Activated CD8-positive, alpha-beta T cell treated with anti-CD3 and anti-CD28 coated beads, Interleukin-2, amount 10 ng/mL, durations not matched to agents 7 days and 5 days (primary cell): ENCODE measurements at places on chromosomes 7 and 10. TPM values are rescaled to one million over a fixed set of nuclear protein-coding genes. Genes with fewer than 3 reads are reported as not detected.

The ANKRD2 gene
- total RNA-seq = 0.26 TPM

The HTRA1 gene
- total RNA-seq = not detected

The CPA2 gene
- total RNA-seq = not detected

The UNCX gene
- not detected for total RNA-seq

The IDI2 gene
- not detected for total RNA-seq

The PIP gene
- total RNA-seq = not detected

The EIF3A gene
- 126 TPM for total RNA-seq

The GARIN1A gene
- 0.60 TPM for total RNA-seq

The CCL26 gene
- not detected for total RNA-seq

The TMEM178B gene
- 0.05 TPM for total RNA-seq

The NODAL gene
- total RNA-seq = not detected

The PRKCQ gene
- 60.1 TPM for total RNA-seq

The TAS2R5 gene
- total RNA-seq = 0.63 TPM

The GFRA1 gene
- total RNA-seq = not detected

The RAB11FIP2 gene
- 15.3 TPM for total RNA-seq

The FFAR4 gene
- total RNA-seq = not detected

The HGF gene
- total RNA-seq = not detected

The VPS37D gene
- total RNA-seq = 0.26 TPM

The KDM7A gene
- 3.9 TPM for total RNA-seq

GRCh38 chr7:67992287-67992686, 995.7 kb downstream of the TYW1 start:
- H3K4me1 ChIP-seq = no peaks in the 10 kb centered on the region
- DNase-seq = no peak
- H3K27ac ChIP-seq = no peak overlapping the region
- peaks cover 1% of the 10 kb centered on the region for H3K36me3 ChIP-seq
- H3K4me3 ChIP-seq = no peak overlapping the region

- H3K4me1 ChIP-seq = peaks cover 12% of the 10 kb centered on the region
- no peak overlapping the region for H3K4me3 ChIP-seq
- peaks cover 5% of the 10 kb centered on the region for H3K27me3 ChIP-seq
- no peak for DNase-seq
These were observed 238.5 kb downstream of the ZMYND11 start for GRCh38 chr10:373526-374309.

- DNase-seq = no peak
- H3K4me3 ChIP-seq = no peak overlapping the region
- H3K36me3 ChIP-seq = peaks cover 52% of the 10 kb centered on the region
- peaks cover 21% of the 10 kb centered on the region for H3K27me3 ChIP-seq
- peak overlapping the region; percentile 81 for H3K27ac ChIP-seq
These were observed 65.8 kb downstream of the ENTPD1 start for GRCh38 chr10:95821720-95822119.

DNA sequence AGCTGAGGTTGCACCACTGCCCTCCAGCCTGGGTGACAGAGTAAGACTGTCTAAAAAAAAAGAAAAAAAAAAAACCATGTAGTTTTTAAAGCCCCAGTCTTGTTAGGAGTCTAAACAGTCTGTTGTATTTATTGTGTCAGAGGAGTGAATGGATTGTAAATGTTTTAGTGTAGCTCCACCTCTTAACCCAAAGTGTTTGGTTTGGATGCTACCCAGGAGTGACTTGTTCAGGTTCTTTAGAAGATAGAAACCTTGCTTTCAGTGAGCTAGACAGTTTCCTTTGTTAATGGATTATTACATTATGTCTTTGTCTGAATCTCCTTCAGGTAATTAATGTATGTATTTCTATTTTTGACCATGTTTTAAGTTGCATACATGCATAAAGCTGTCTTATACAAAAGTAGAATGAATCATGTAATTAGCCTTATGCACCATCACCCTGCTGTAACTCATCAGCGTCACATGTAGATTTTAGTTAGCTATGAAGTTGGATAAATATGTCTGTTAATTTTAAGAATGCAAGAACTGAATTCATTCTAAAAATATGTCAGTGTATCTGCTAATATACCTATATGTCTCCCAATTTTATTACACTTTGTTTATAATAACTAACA, 97.7 kb downstream of the TAF3 start:
- H3K4me1 ChIP-seq = peaks cover 2% of the 10 kb centered on the region
- no peak for DNase-seq
- no peak overlapping the region for H3K4me3 ChIP-seq

GRCh38 chr10:110379831-110380230, 75.1 kb upstream of the SMNDC1 start:
- H3K27ac ChIP-seq = no peak overlapping the region
- peaks cover 17% of the 10 kb centered on the region for H3K4me1 ChIP-seq
- no peak overlapping the region for H3K4me3 ChIP-seq
- H3K36me3 ChIP-seq = no peaks in the 10 kb centered on the region
- H3K27me3 ChIP-seq = no peaks in the 10 kb centered on the region

DNA sequence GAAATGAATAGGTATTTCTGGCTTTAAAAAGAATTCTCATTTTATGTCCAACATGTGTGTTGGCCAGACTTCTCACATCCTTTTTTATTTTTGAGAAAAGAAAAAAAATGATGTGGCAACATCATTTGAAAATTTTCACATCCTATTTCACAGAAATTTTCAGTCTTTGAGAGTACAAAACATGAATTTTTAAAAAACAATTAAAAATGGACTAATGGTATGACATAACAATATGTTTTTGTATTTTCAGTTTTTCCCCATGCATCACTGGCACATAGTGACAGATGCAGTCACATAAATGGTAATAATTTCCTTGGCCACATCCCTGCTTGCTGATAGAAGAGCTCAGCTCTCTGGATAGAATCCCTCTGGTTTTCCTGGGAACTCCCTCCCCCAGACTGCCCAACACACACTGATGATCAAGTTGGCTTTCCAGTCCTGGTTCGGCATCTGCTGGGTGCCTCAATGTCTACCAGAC, 188.5 kb upstream of the AGR3 start:
- no peaks in the 10 kb centered on the region for H3K36me3 ChIP-seq
- no peak for DNase-seq
- no peaks in the 10 kb centered on the region for H3K4me1 ChIP-seq
- no peak overlapping the region for H3K4me3 ChIP-seq

- H3K36me3 ChIP-seq = no peaks in the 10 kb centered on the region
- H3K4me3 ChIP-seq = no peak overlapping the region
- no peaks in the 10 kb centered on the region for H3K4me1 ChIP-seq
- no peak for DNase-seq
These were observed 438.0 kb downstream of the CNTNAP2 start for GRCh38 chr7:146554556-146554955.

- DNase-seq = no peak
- peaks cover 2% of the 10 kb centered on the region for H3K27me3 ChIP-seq
- no peaks in the 10 kb centered on the region for H3K36me3 ChIP-seq
- peaks cover 30% of the 10 kb centered on the region for H3K4me1 ChIP-seq
- H3K4me3 ChIP-seq = no peak overlapping the region
- peak overlapping the region; percentile 52 for H3K27ac ChIP-seq
These were observed 69.4 kb upstream of the COL13A1 start for GRCh38 chr10:69732147-69732825.

- H3K27ac ChIP-seq = no peak overlapping the region
- H3K4me1 ChIP-seq = no peaks in the 10 kb centered on the region
- H3K27me3 ChIP-seq = no peaks in the 10 kb centered on the region
- no peak overlapping the region for H3K4me3 ChIP-seq
These were observed 186.2 kb upstream of the BMPER start for GRCh38 chr7:33719059-33719581.

- no peak for DNase-seq
- no peaks in the 10 kb centered on the region for H3K27me3 ChIP-seq
- no peaks in the 10 kb centered on the region for H3K4me1 ChIP-seq
- H3K4me3 ChIP-seq = no peak overlapping the region
- no peak overlapping the region for H3K27ac ChIP-seq
- H3K36me3 ChIP-seq = no peaks in the 10 kb centered on the region
These were observed 1381.5 kb upstream of the CELF2 start for GRCh38 chr10:9636216-9636615.

DNA sequence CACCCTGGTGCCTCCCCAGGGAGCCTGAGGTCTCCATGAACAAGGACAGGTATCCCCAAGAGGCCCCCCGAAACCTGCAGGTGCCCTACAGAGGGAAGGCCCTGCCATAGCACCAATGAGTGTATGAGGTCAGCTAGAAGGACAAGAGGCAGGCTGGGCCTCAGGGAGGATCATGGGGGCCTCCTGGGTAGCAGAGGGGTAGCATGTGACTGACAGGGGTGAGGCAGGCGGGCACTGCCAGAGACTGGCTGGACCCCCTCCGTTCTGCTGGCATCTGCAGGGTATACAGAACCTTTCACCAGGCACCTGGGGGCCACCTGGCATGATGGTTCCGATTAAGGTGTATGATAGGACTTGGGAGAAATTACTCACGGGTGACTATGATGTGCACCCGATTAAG, 79.2 kb upstream of the KCTD7 start:
- no peaks in the 10 kb centered on the region for H3K4me1 ChIP-seq
- H3K36me3 ChIP-seq = peaks cover 32% of the 10 kb centered on the region
- peak overlapping the region; percentile 15 for H3K27ac ChIP-seq
- no peak for DNase-seq
- no peak overlapping the region for H3K4me3 ChIP-seq
- H3K27me3 ChIP-seq = no peaks in the 10 kb centered on the region

- H3K4me1 ChIP-seq = peaks cover 6% of the 10 kb centered on the region
- DNase-seq = no peak
These were observed 2.5 kb upstream of the HABP2 start for GRCh38 chr10:113550365-113550764.

- H3K4me3 ChIP-seq = no peak overlapping the region
- H3K4me1 ChIP-seq = no peaks in the 10 kb centered on the region
- DNase-seq = peak; percentile 9
- no peak overlapping the region for H3K27ac ChIP-seq
These were observed 274.6 kb upstream of the ZNF32 start for GRCh38 chr10:43923328-43923727.

GRCh38 chr7:41637049-41637448, 65.8 kb downstream of the INHBA start:
- DNase-seq = no peak
- H3K4me1 ChIP-seq = no peaks in the 10 kb centered on the region
- H3K27me3 ChIP-seq = no peaks in the 10 kb centered on the region
- no peak overlapping the region for H3K4me3 ChIP-seq
- H3K36me3 ChIP-seq = no peaks in the 10 kb centered on the region

DNA sequence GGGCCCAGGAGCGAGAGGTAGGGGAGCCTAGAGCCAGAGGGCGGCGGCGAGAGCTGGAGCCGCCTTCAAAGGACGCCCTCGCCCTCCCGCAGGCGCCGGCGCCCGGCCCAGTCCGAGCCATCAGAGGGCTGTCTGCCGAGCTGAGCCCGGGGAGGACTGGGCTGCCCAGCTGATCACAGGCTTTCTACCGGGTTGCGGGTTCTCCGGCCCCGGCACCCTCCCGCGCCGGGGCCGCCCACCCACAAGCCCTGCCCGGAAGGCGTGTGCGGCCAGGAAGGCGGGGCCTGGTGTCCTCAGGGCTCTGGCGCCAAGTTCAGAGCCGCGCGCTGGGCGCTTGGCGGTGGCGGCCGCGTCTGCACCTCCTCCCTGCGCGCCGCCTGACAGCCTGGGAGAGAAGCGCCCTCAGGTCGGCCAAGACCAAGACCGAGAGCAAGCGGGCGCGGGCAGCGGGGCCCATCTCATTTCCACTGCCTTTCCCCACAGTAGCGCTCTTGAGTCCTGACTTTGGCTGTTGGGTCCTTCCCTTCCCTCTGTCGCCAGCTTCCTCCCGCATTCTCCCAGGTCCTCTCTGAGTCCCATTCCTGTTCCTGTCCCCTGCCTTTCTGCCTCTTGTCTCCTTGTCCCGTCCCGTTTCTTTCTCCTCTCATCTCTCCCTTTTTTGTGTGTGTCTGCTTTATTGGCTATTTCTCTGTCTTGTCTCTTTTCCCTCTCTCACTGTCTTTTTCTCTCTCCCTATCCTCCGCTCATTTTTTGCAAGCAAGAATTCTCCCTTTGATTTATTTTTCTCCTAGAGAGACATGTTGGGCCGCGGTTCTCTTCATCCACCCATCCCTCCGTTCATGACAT, 60.6 kb upstream of the MSMB start:
- peaks cover 16% of the 10 kb centered on the region for H3K27me3 ChIP-seq
- H3K4me1 ChIP-seq = peaks cover 12% of the 10 kb centered on the region
- H3K27ac ChIP-seq = peak overlapping the region; percentile 51
- H3K36me3 ChIP-seq = no peaks in the 10 kb centered on the region
- DNase-seq = peak; percentile 65

GRCh38 chr10:124737221-124737620, 7.0 kb downstream of the FAM53B start:
- peaks cover 93% of the 10 kb centered on the region for H3K4me1 ChIP-seq
- H3K27ac ChIP-seq = no peak overlapping the region
- H3K36me3 ChIP-seq = peaks cover 19% of the 10 kb centered on the region
- peak; percentile 19 for DNase-seq
- no peak overlapping the region for H3K4me3 ChIP-seq
- no peaks in the 10 kb centered on the region for H3K27me3 ChIP-seq

- H3K36me3 ChIP-seq = no peaks in the 10 kb centered on the region
- H3K27ac ChIP-seq = no peak overlapping the region
- DNase-seq = peak; percentile 30
- no peak overlapping the region for H3K4me3 ChIP-seq
- H3K27me3 ChIP-seq = peaks cover 9% of the 10 kb centered on the region
- peaks cover 13% of the 10 kb centered on the region for H3K4me1 ChIP-seq
These were observed 11.0 kb upstream of the DNTT start for GRCh38 chr10:96292971-96293920.

DNA sequence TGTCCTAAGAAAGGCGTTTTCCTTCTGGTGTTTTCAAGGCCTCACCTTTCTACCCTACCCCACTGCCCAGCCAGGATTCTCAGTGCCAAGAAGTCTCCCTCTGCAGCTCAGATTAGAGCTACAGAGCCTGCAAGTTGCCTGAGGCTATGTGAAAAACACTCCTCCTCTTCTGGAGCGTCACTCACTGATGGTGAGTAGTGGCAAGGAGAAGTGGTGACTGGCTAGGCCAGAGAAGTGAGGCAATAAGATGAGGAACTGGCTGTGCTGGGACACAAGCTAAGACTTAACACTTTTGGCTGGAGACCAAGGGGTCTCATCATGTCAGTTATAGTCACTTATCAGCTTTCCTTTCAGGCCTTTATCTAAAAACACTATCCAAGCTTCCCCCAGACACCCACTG, 86.7 kb upstream of the PRKAR2B start:
- no peaks in the 10 kb centered on the region for H3K27me3 ChIP-seq
- H3K27ac ChIP-seq = no peak overlapping the region
- H3K4me3 ChIP-seq = no peak overlapping the region
- no peak for DNase-seq
- H3K36me3 ChIP-seq = no peaks in the 10 kb centered on the region

- no peak for DNase-seq
- no peaks in the 10 kb centered on the region for H3K4me1 ChIP-seq
- H3K4me3 ChIP-seq = no peak overlapping the region
- H3K27me3 ChIP-seq = no peaks in the 10 kb centered on the region
These were observed 516.5 kb upstream of the ANKRD30A start for GRCh38 chr10:36608866-36609265.

- H3K27ac ChIP-seq = no peak overlapping the region
- DNase-seq = no peak
- no peaks in the 10 kb centered on the region for H3K27me3 ChIP-seq
- H3K4me3 ChIP-seq = no peak overlapping the region
These were observed 977.2 kb downstream of the LRMDA start for GRCh38 chr10:76408646-76409045.

GRCh38 chr10:93493162-93493561, 3.2 kb upstream of the CEP55 start:
- DNase-seq = no peak
- H3K36me3 ChIP-seq = peaks cover 9% of the 10 kb centered on the region
